ENCODE measurements at places on chromosomes 13 and 19.

DNA sequence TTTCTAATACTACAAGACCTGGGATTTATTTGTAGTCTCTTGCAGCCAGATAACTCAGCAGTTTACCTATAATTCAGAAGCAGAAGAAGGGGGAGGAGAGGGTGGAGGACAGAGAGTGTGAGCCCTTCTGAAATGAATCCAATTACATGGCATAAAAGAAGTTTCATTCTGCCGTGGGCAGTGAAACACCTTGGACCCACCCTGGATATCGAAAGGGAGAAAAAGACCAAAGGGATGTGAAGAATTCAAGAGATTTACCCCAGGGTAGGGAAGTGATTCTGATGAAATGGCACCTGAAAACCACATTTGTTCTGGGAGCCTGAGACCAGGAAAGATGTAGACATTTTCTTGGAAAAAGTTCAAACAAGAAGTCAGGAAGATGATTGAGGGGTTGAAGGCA lies 140.9 kb downstream of the NDFIP2 start:
- no peak for DNase-seq

GRCh38 chr19:33040994-33041827 lies 23.5 kb downstream of the RHPN2 start:
- DNase-seq = no peak

GRCh38 chr19:34654796-34655195 lies 22.2 kb downstream of the SCGB2B2 start:
- DNase-seq = no peak

DNA sequence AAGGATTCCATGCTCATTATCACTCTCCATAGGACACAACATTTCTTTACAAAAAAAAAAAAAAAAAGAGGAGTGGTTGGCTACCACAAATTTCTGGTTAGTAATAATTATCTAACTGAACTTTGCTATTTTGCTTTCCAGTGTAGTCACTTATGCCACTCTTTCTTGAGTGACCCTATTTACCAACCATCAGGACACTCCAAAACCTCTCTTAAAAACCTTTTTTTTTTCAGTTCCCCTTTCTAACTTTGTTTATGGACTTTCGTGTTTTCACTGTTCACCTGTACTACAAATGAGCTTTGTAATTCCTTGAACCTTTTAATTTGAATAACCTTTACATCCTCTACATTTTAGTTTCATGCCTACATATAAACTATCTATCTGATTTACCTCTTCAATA lies 686.5 kb upstream of the PCDH9 start:
- DNase-seq = no peak

GRCh38 chr13:54357284-54357933 lies 1328.8 kb downstream of the OLFM4 start:
- no peak for DNase-seq

- no peak for DNase-seq
These were observed 14.0 kb upstream of the TMEM86B start for GRCh38 chr19:55242517-55242916.

GRCh38 chr13:64438084-64438483 lies 2792.1 kb downstream of the PCDH9 start:
- no peak for DNase-seq

- DNase-seq = no peak
These were observed 4.4 kb downstream of the SULT2A1 start for GRCh38 chr19:47881757-47882156.

- no peak for DNase-seq
These were observed 190.9 kb downstream of the KLF12 start for GRCh38 chr13:73943137-73943964.

GRCh38 chr19:40803857-40804782 lies 5.1 kb downstream of the EGLN2 start:
- no peak for DNase-seq

DNA sequence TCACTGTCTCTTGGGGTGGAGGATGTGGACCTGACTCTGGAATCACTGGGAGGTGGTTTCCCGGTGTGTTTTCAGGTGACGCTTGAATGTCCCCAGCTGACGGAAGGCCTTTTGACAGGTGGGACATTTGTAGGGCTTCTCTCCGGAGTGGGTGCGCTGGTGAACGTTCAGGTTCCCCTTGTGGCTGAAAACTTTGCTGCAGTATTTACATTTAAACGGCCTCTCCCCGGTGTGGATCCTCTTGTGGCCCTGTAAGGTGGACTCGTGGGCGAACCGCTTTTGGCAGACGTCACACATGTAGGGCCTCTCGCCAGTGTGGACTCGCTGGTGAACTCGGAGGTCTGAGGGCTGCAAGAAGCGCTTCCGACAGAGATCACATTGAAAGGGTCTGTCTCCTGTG lies 7.8 kb downstream of the ZSCAN5B start:
- no peak for DNase-seq

DNA sequence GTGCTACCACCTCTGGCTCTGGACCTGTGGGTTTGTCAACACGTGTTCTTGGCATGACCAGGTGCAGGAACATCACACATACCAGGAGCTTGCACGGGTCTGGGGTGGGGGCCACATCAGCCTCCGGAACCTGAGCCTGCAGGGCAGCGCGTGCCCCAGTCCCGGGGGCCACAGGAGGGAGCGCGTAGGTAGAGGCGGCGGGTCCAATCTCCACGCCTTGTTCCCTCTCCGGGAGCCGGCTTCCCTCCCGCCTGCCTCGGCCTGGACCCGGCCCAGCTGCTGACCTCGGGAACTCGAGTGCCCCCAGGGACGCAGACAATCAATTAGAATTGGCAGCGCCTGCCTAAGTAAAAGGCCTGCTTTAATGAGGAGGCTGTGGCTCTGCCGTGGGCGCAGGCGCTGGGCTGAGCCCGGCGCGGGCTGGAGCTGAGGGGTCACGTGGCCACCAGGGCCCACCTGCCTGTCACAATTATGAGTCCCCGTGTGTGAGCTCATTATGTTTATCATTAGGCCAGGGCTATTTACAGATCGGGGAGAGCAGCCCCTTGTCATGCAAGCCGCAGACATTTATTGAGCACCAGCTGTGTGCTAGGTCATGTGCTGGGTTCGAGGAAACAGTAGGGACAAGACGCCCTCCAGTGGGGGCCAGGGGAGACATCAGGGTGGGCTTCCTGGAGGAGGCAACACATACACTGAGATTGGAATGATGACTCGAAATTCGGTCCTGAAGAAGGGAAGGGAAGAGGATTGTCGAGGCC lies 32.2 kb upstream of the TNFAIP8L1 start:
- DNase-seq = no peak

GRCh38 chr13:48132961-48133360 lies 38.1 kb upstream of the MED4 start:
- DNase-seq = no peak

Measured in fibroblast of skin of scalp (primary cell).